Astrocyte (in vitro differentiated cells and primary cell): ENCODE measurements at places on chromosomes 7 and 10. TPM values are rescaled to one million over a fixed set of nuclear protein-coding genes. Genes with fewer than 3 reads are reported as not detected.

GRCh38 chr7:46004965-46005364, 83.9 kb upstream of the IGFBP3 start:
- H3K27ac ChIP-seq: no peak overlapping the region
- no peaks in the 10 kb centered on the region for H3K36me3 ChIP-seq
- H3K4me1 ChIP-seq: peaks cover 15% of the 10 kb centered on the region
- no peaks in the 10 kb centered on the region for H3K27me3 ChIP-seq
- no peak for DNase-seq
- H3K4me3 ChIP-seq: no peak overlapping the region

AVPI1 gene
- total RNA-seq: 5.0 and 5.6 TPM in 2 replicates

HOXA9 gene
- not detected in 2 replicates for total RNA-seq

GRCh38 chr7:105985672-105986215, 22.7 kb downstream of the CDHR3 start:
- H3K27me3 ChIP-seq: peaks cover 11% of the 10 kb centered on the region
- DNase-seq: no peak
- no peak overlapping the region for H3K27ac ChIP-seq
- no peak overlapping the region for H3K4me3 ChIP-seq
- H3K36me3 ChIP-seq: no peaks in the 10 kb centered on the region

PNLIPRP3 gene
- not detected in 2 replicates for total RNA-seq
